ENCODE measurements at places on chromosomes 2 and 18.

DNA sequence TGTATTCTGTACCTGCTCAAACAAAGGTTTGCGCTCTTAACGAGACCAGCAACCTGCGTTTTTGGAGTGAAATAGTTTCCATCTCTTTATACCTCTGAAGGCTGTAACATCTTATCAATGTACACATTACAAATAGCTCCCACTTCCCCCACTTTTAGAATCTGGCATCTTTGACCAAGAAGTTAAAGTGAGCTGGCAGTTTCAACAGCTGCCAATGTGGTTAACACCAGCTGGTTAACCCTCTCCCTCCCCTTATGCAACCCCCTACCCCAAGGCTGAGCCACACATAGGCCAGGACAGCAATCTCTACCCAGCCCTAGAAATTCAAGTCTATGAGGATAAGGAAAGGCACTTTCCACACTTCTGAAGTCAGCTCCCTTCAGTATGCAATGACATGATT, 2.2 kb upstream of the SERTAD2 start:
- no peak for DNase-seq

- no peak for DNase-seq
Observed at GRCh38 chr18:63158676-63159291, 160.8 kb downstream of the BCL2 start.

DNA sequence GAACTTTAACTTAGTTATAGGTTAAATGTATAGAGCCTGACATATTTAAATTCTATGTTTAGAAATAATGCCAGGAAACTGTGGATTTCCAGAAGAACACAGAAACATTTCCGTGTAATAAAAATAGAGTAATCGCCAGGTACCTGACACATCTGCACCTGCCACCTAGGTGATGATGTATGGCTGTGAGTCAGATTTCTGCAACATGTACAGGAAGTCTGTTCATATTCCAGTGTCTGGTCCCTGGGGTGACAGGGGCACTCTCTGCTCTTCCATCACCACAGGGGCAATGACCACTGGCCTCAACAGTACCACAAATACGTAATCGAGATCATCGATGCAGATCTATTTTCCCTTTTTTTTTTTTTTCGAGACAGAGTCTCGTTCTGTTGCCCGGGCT, 101.1 kb upstream of the LPIN2 start:
- DNase-seq: no peak

DNA sequence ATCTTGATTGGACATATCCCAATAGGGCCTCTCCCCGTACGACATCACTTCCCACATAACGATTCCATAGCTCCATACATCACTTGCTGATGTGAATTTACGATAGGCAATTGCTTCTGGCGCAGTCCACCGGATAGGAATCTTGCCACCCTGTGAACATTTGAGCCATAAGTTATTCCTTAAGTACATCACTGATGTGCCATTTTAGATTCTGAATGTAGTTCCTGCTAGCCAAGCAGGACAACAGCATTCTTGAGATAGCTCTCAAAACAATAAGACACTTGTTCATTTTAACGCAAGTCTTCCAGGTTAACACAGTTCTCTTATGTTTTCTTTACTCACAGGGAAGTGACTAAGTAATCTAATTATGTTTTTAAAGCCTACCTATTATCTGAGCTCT, 138.0 kb downstream of the EPHA4 start:
- DNase-seq: no peak

DNA sequence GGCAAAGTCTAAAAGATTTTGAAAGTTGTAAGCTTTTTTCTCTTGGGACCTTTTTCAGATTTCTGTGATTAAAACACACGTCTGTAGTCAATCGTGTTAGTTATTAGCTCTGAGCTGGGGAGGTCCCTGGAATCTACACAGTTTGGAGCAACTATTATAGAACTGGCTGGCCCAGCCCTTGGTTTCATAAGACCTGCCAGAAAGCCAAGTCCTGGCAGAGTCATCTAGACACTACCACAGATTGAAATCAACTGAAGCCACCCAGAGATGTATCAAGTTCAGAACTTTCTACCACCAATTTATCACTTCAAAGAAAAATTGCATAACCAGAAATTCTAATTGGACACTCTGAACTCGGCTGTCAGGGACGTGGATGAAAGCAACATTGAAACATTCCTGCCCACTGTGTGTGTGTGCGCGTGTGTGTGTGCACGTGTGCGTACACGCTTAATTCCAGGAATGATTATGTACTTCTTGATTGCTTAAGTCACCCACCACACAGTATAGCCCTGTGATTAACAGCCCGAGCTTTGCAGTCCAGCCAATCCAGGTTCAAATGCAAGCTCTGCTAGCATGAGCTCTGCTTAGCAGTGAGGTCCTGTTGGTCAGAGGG, 126.3 kb downstream of the TPGS2 start:
- DNase-seq: no peak

DNA sequence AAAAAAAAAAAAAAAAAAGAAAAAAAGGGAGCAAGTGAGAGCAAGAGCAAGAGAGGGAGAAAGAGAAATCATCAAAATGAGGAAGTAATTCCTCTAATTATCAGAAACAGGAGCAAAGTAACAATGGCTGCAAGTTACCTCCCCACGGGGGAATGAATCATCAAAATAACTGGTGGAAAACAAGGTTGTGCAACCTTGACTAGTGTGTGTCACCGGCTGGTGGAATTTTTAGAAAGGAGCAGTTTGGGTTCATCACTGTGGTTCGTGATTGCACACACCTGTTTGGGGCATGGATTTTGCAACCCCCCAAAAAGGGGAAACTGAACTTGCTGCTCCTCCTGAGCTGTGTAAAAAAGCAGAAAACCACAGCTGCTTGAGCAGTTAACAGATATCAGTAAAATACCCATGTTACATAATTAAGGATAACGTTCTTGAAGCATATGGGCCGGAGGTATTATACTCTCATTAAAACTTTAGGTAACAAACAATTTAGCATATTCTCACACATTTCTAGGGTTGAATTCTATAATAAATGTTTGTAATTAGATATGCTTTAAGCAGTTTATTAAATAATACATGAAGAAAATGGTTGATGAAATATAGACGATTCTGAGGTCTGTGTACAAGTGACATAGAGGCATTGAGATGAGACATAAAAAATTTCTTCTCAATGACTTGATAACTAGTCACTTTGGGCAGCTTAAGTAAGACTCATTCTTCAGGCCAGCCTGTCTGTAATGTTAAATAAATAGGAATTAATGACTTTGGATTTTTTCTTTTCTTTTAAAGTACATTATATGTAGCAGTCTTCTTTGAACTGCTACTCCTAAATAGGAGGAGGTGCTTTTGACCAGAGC, 184.2 kb upstream of the ZEB2 start:
- DNase-seq: no peak

- DNase-seq: no peak
Observed at GRCh38 chr18:57836557-57836956, 33.4 kb upstream of the ATP8B1 start.

DNA sequence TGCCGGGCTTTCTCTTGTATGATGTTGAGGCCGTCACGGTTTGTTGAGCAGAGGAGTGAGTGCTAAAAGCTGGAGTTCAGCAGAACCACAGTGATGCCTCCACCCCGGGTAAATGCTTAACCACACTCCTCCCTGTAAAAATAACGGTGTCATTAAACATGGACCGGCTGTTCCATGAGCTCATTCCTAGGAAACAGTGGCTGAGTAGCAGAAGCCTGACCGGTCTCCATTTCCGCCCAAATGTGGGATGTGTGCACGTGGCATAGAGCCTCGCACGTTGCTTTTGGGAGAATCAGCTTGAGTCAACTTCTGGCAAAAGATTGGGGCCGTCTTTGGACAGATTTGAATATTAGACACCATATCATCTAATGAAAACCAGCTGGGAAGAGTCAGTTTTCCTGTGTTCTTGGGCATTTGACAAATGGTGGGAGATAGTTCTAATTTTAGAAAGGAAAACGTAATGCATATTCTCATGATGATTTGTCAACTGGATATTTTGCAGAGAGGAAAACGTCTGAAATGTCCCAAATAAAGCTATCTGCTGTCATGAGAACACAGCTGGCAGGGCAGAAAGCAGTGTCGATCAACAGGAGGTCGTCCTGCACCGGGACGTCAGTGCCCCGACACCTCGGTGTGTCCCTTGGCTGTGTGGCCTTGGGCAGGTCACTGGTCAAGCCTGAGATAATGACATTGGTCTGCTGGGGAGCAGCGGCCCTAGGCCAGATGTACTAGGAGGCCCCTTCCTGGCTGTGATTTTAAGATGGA, 42.4 kb downstream of the LRRFIP1 start:
- no peak for DNase-seq

DNA sequence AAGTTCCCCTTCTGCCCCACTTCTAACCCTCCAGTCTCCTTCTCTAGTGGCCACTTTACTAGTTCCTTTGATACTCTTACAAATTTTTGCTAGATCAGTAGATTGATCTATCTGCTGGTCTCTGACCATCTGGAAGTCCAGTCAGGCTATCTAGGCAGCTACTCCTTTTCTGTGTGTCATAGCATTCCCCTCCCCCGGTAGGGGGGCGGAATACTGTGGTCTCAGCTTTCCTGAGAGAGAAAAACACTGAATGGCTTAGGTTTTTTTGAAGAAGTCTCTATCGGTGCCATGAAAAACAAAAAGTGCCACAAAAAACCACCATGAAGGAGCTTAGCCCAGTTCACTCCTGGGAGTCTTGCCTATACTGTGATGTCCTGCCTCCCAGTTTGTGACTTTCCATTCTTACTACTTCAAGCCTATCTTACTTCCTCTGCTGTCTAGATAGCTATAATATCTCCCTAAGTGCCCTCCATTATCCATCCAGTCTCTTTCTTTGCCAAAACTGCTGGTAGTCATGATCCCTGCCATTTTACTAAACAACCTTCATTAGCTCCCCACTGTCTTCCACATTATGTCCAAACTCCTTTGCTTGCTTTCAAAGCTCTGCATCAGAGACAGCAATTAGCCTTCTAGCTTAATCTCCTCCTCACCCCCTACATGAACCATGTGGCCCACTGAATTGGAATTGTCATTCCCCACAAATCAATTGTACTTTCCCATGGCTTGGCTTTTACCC, 29.9 kb downstream of the TPGS2 start:
- no peak for DNase-seq

GRCh38 chr2:232211743-232212686, 166.5 kb upstream of the ALPP start:
- no peak for DNase-seq

DNA sequence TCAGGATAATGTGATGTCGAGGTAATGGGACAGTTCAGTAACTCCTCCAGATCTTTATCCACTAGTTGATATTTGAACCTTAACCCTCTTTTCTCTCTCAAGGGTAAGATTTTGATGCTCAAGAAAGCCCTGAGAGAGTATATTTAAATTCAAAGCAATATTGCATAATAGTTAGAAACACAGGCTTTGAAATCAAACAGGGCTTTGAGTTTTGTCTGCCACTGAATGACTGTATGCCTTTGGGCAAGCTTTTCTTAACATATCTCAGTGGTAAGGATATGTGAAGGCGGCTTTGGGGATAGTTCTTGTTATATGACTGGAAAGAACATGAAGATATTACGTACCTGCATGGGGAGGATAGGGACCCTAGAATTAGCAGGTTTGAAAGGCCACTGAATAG, 11.1 kb downstream of the ITPRID2 start:
- no peak for DNase-seq

GRCh38 chr2:186569897-186570296, 20.0 kb upstream of the ITGAV start:
- no peak for DNase-seq

GRCh38 chr18:7953095-7953958, 386.2 kb downstream of the PTPRM start:
- no peak for DNase-seq

- no peak for DNase-seq
Observed at GRCh38 chr2:166764702-166765101, 123.6 kb upstream of the XIRP2 start.

DNA sequence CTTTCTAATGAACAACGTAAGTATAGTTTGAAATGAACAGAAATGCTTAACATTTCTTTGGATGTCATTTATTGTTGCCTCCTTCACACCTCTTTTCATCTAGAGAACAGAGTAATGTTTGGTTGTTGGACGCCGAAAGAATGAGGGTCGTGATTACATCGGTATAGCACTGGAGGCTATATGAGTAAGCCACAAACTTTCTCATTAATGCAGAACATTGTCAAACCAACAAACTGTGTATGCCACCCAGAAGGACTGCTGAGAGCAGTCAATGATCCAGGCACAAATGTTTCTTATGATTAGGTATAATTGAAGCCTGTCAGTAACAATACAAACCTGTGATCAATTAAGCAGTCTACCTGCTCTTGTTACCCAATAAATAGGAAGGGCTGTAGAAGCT, 1494.7 kb upstream of the NXPH2 start:
- DNase-seq: no peak

GRCh38 chr2:205754924-205755321, 72.6 kb downstream of the NRP2 start:
- DNase-seq: no peak

GRCh38 chr2:66460031-66460430, 25.1 kb downstream of the MEIS1 start:
- DNase-seq: no peak

DNA sequence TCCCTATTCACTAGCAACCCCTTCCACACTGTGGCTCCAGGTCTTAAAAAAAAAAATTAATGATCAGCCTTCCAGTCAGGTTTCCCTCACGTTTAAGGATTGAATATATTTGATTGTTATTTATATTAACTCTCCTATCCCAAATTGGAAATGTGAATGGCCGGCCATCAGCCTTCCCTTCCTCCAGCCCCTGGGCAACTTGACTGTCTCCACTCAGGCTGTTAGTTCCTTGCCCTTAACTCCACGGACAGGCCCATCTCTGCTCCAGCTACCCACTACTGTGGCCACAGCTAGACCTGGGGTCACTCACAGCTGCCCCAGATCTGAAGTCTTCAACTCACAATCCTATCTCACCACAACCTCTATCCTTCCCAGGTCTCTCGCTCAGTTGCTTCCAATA, 39.9 kb downstream of the THOC1 start:
- DNase-seq: no peak

- no peak for DNase-seq
Observed at GRCh38 chr2:145744541-145745386, 1224.8 kb upstream of the ZEB2 start.

DNA sequence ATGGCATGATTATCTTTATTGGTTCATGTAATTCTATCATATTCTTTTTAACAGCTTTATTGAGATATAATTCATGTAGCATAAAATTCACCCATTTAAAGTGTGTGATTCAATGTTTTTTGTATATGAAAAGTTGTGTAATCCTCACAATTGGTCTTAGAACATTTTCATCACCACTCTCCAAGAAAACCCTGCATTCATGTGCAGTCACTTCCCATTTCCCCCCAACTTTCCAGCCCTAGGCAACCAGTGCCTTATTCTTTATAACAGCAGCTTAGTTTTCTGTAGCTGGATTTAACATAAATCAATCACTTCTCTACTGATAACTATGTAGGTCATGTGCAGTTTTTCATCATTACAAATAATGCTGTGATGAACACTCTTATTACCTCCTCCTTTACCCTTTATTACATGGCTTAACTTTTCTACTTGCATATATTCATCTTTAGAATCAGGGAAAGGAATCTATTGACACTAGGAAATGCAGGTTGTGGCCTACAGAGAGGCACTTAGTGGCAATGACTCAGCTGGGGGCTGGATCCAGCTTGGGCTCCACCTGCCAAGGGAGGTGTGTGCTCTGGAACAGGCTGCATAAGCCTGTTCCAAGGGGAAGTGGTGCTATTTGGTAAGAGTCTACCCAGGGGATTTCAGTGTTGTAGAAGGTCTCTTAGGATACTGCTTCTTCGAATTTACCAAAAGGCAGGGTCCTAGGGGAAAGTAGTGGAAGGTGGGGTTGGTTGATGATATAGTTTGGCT, 89.1 kb downstream of the ETAA1 start:
- DNase-seq: no peak

GRCh38 chr2:164567335-164567989, 53.8 kb downstream of the GRB14 start:
- no peak for DNase-seq

All from stimulated activated CD4-positive, alpha-beta T cell treated with anti-CD3 and anti-CD28 coated beads, TNF-alpha, amount 100 ng/mL, for 4 hours (primary cell).